IMR-90 (cell line): ENCODE measurements at places on chromosomes 5 and 9. TPM values are rescaled to one million over a fixed set of nuclear protein-coding genes. Genes with fewer than 3 reads are reported as not detected.

DNA sequence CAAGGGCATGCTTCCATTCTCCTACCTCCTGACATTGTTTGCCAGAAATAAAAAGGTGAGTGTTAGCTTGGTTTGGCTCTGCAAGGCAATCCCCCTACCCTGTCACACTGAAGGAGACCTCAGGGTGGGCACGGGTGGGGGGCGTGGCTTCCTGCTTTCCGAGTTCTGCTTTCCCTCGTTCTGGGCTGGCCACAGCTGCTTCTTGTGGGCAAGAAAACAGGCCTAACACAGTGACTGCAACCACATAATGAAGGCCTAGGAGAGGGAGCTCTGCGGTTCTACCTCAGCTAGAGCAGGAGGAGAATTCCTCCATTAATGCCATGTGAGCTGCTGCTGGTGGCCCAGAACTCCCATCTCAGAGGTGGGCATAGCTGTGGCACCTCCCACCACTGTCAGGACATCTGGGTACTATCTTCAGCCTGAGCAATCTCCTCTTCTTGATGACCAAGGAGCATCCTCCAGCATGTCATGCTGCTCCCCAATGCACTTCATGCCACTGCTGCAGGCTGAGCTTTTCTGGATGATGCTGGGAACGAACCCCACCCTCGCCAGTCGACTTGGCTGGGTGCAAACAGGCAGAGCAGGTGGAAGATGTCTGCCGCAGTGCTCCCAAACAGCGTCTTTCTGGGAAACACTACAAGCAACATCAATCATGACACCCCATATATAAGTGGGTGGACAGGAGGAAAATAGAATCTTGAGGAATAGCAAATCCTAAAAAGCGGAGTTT, 139.5 kb upstream of the RAPGEF1 start:
- no peak for DNase-seq
- peaks cover 5% of the 10 kb centered on the region for H3K4me1 ChIP-seq
- no peaks in the 10 kb centered on the region for H3K27me3 ChIP-seq
- no peak overlapping the region for H3K4me3 ChIP-seq
- no peak overlapping the region for H3K27ac ChIP-seq
- H3K36me3 ChIP-seq: no peaks in the 10 kb centered on the region

Gene OGN
- under 0.01 TPM in 1 of 2 replicates, not detected in the other for total RNA-seq

GRCh38 chr9:78097541-78097940, 65.9 kb upstream of the GNAQ start:
- H3K27me3 ChIP-seq: no peaks in the 10 kb centered on the region; the same call in 1 of the 2 replicates
- no peaks in the 10 kb centered on the region for H3K36me3 ChIP-seq
- H3K4me3 ChIP-seq: no peak overlapping the region
- H3K4me1 ChIP-seq: no peaks in the 10 kb centered on the region

Gene MTRR
- 30.6 and 33.2 TPM in 2 replicates for total RNA-seq

GRCh38 chr5:164203581-164204225, 698.3 kb downstream of the MAT2B start:
- H3K36me3 ChIP-seq: no peaks in the 10 kb centered on the region
- H3K4me1 ChIP-seq: peaks cover 8% of the 10 kb centered on the region
- peak; percentile 68 for DNase-seq
- H3K27ac ChIP-seq: no peak overlapping the region
- no peaks in the 10 kb centered on the region for H3K27me3 ChIP-seq
- H3K4me3 ChIP-seq: no peak overlapping the region

DNA sequence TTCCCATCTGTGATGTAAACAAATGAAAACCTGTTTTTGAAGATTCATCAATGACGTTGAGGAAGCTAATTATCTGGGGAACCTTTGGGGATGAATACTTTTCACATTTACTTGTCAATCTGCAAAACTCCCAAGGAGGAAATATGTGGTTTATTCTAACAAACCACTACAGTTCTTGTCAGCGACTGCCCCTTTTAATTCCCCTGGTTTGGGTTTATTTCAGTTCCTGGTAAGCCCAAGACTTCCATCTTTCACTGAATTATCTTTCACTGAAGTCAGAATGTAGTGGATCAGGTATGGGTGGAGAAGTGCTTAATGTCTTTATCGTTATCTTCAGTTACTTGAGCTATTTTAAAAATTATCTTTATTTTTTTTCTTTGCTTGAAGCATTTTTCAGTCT, 40.2 kb downstream of the TLR4 start:
- no peak for DNase-seq
- no peak overlapping the region for H3K27ac ChIP-seq
- H3K27me3 ChIP-seq: no peaks in the 10 kb centered on the region
- H3K36me3 ChIP-seq: no peaks in the 10 kb centered on the region
- H3K4me1 ChIP-seq: no peaks in the 10 kb centered on the region

- no peaks in the 10 kb centered on the region for H3K36me3 ChIP-seq
- no peak for DNase-seq
- H3K27ac ChIP-seq: no peak overlapping the region
- peaks cover 3% of the 10 kb centered on the region; the same call in 1 of the 2 replicates for H3K4me1 ChIP-seq
- peaks cover 73% of the 10 kb centered on the region for H3K27me3 ChIP-seq
- no peak overlapping the region for H3K4me3 ChIP-seq
Measured at GRCh38 chr9:130291474-130291873, 25.9 kb downstream of the HMCN2 start.

Gene CNTLN
- 5.9 and 10.6 TPM in 2 replicates for total RNA-seq

Gene SOX30
- not detected in 2 replicates for total RNA-seq

Gene SELENOP
- 0.28 and 1.1 TPM in 2 replicates for total RNA-seq

- no peaks in the 10 kb centered on the region for H3K4me1 ChIP-seq
- no peak overlapping the region for H3K27ac ChIP-seq
- no peak for DNase-seq
- no peak overlapping the region for H3K4me3 ChIP-seq
Measured at GRCh38 chr5:105877592-105877991, 1793.1 kb downstream of the EFNA5 start.

Gene PCDHGA11
- total RNA-seq: 5.4 and 5.8 TPM in 2 replicates

Gene PGM5
- 12.8 and 14.7 TPM in 2 replicates for total RNA-seq

Gene LCN15
- not detected in 2 replicates for total RNA-seq

GRCh38 chr9:109793921-109794320, 13.9 kb downstream of the PALM2AKAP2 start:
- no peaks in the 10 kb centered on the region for H3K27me3 ChIP-seq
- DNase-seq: no peak
- no peaks in the 10 kb centered on the region for H3K36me3 ChIP-seq
- peaks cover 23% of the 10 kb centered on the region for H3K4me1 ChIP-seq
- H3K4me3 ChIP-seq: no peak overlapping the region

- no peaks in the 10 kb centered on the region for H3K27me3 ChIP-seq
- H3K36me3 ChIP-seq: no peaks in the 10 kb centered on the region
- no peak overlapping the region for H3K4me3 ChIP-seq
- H3K27ac ChIP-seq: peak overlapping the region; percentile 95; the same call in 1 of the 2 replicates
Measured at GRCh38 chr5:141560725-141561483, 57.9 kb downstream of the DIAPH1 start.

Gene PCDHAC1
- under 0.01 TPM in 1 of 2 replicates, not detected in the other for total RNA-seq

DNA sequence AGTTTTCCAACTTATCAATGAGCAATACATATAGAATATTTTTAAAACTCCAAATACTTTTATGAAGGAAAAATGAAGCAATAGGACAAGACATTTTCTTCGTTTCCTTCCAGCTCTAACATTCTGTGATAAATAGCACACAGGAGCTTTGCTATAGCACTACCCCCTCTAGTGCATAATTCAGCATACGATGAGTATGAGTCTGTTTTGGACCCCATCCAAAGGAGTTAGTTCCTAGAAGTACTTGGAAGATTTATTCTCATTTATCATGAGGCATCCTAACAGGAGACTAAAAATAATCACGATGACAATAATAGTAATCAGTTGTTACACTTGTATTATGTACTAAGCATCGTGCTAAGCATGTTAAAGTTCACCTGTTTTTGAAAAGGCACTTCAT, 1061.3 kb upstream of the DMAC1 start:
- H3K36me3 ChIP-seq: no peaks in the 10 kb centered on the region
- no peaks in the 10 kb centered on the region for H3K4me1 ChIP-seq
- peaks cover 15% of the 10 kb centered on the region; the same call in 1 of the 2 replicates for H3K27me3 ChIP-seq
- H3K4me3 ChIP-seq: no peak overlapping the region
- DNase-seq: peak; percentile 9

DNA sequence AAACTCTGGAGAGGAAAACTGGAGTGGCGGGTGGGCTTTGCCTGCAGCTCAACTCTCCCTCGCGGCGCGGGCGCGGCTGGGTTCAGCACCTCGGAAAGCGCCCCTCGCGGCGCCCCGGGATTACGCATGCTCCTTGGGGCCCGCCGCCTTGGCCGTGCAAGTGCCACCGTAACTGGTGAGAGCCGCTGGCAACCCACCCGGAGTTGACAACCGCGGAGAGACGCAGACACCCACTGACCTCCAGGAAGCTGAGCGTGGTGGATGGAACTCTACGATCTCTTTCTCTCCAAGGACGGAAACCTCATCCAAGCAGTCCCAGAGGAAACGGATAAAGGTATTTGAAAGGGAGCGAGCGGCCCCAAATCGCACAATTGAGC, 194 bp upstream of the RXFP3 start:
- peaks cover 42% of the 10 kb centered on the region for H3K27me3 ChIP-seq
- H3K36me3 ChIP-seq: no peaks in the 10 kb centered on the region
- peak overlapping the region; percentile 56 for H3K4me3 ChIP-seq
- no peak overlapping the region for H3K27ac ChIP-seq
- peak; percentile 54 for DNase-seq

- peaks cover 2% of the 10 kb centered on the region; the same call in 1 of the 2 replicates for H3K4me1 ChIP-seq
- no peak for DNase-seq
- no peaks in the 10 kb centered on the region for H3K27me3 ChIP-seq
Measured at GRCh38 chr5:8714198-8714597, 831.7 kb downstream of the SEMA5A start.

GRCh38 chr5:84260939-84261338, 123.7 kb downstream of the EDIL3 start:
- no peak overlapping the region for H3K4me3 ChIP-seq
- no peaks in the 10 kb centered on the region for H3K27me3 ChIP-seq
- peaks cover 2% of the 10 kb centered on the region; the same call in 1 of the 2 replicates for H3K4me1 ChIP-seq
- no peaks in the 10 kb centered on the region for H3K36me3 ChIP-seq
- no peak overlapping the region for H3K27ac ChIP-seq
- DNase-seq: no peak

GRCh38 chr5:59487772-59488729, 405.5 kb downstream of the PDE4D start:
- H3K4me3 ChIP-seq: no peak overlapping the region
- no peaks in the 10 kb centered on the region; the same call in 1 of the 2 replicates for H3K27me3 ChIP-seq
- no peak for DNase-seq
- no peaks in the 10 kb centered on the region for H3K4me1 ChIP-seq

GRCh38 chr9:90307167-90307833, 335.3 kb downstream of the DIRAS2 start:
- DNase-seq: no peak
- H3K27me3 ChIP-seq: no peaks in the 10 kb centered on the region; the same call in 1 of the 2 replicates
- H3K36me3 ChIP-seq: no peaks in the 10 kb centered on the region
- H3K4me1 ChIP-seq: no peaks in the 10 kb centered on the region

- H3K36me3 ChIP-seq: no peaks in the 10 kb centered on the region
- H3K4me1 ChIP-seq: 0 out of 2 replicates have a peak, but pooled peaks cover 2% of the 10 kb centered on the region
- DNase-seq: peak; percentile 78
- no peak overlapping the region for H3K4me3 ChIP-seq
Measured at GRCh38 chr5:137220523-137220927, 278.6 kb downstream of the SPOCK1 start.

- H3K4me1 ChIP-seq: no peaks in the 10 kb centered on the region
- DNase-seq: no peak
- H3K27ac ChIP-seq: no peak within 1 kb of the TSS
Measured at GRCh38 chr9:34662526-34663302, at the start of gene CCL27. Gene CCL27 (minus strand): TSS chr9:34662657. CDS start chr9:34662633, 24 bp downstream.

DNA sequence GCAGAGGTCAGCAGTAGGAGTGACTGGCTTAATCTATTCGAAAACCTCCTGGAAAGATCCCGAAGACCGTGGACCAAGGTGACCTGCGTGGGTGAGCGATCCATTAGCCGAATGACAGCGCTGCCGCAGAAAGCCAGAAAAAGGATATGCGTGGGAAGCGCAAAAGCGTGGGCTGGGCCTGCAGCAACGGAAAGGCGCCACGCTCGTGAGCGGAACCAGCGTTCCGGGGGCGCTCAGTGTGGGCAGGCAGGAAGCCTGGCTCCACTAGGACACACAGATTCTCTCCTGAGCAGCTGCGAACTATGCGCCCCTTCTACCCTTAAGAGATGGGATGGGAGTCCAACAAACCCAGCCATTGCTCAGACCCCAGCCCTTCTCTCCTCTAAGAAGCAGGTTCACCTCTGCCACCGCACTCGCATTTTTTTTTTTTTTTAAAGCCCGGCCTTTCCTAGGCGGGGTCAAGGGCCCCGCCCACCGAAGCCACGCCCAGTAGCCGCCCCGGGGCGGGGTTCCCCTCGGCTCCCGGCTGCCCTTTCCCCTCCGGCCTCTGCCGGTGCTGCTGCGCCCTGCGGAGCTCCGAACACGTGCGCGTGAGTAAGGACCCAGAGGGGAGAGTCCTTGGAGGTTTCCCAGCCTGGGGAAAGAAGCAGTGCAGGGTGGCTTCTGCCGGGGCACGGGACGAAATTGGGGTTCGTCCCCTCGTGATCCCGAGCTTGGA, 19.8 kb upstream of the MATR3 start:
- peaks cover 12% of the 10 kb centered on the region for H3K36me3 ChIP-seq
- H3K4me1 ChIP-seq: peaks cover 24% of the 10 kb centered on the region
- peak overlapping the region; percentile 53 for H3K4me3 ChIP-seq
- no peaks in the 10 kb centered on the region for H3K27me3 ChIP-seq

DNA sequence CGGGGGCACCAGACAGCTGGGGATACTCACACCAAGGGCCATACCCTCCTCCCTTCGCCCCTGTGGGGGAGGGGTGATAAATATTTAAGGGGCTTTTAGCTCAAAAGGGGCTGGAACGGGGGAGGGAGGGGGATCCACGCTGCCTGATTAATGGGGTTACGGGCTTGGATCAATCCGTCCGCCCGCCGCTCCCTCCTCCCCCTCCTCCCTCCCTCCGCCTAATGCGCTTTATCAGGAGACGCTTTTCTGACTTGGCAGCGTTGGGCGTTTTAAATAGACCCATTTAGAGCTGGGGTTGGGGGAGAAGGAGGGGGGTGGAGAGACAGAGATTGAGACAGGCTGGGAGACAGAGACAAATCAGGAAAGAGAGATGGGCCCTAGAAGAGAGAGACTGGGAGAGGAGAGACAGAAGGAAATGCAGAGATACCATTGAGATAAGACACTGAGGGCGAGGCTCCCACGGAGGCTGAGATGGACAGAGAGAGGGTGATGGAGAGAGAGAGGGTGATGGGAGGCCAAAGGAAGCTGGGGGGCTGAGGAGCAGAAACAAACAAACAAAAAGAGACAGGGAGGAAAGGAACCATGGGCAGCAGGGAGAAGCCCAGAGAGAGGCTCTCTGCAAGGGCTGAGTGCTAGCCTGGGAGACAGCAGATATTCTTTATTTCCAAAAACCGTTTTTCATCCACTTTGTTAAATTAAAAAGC, 10.3 kb downstream of the CNTFR start:
- H3K27ac ChIP-seq: no peak overlapping the region
- no peak overlapping the region for H3K4me3 ChIP-seq

DNA sequence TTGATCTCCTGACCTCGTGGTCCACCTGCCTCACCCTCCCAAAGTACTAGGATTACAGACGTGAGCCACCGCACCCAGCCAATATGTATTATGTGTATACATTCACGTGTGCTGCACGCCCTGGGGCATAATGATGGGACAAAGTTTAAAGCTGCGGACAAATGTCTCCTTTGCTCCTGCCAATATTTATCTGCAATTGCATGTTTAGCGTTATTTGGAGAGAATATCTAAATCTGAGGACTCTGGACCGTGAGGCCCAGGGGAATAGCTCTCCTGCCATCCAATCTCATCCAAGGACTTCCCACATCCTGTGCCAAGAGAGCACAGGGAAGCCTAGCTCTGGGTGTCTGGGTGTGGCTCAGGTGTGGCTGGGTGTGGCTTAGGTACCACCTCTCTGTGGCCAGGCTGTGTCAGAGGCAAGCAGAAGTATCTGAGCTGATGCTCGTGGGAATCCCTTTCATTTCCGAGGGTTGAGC, 6.9 kb upstream of the BOD1 start:
- no peak for DNase-seq
- peaks cover 22% of the 10 kb centered on the region for H3K27me3 ChIP-seq
- H3K36me3 ChIP-seq: no peaks in the 10 kb centered on the region
- H3K4me3 ChIP-seq: no peak overlapping the region
- H3K4me1 ChIP-seq: no peaks in the 10 kb centered on the region

Gene TICAM2
- total RNA-seq: 4.3 and 6.9 TPM in 2 replicates

Gene CCDC187
- total RNA-seq: not detected in 2 replicates

Gene PLAC8L1
- not detected in 2 replicates for total RNA-seq

Gene RNF130
- 12.5 and 12.9 TPM in 2 replicates for total RNA-seq
